Right lobe of liver (tissue), 6 donors: ENCODE measurements at places on chromosomes 12 and 14. TPM values are rescaled to one million over a fixed set of nuclear protein-coding genes. Genes with fewer than 3 reads are reported as not detected.

DNA sequence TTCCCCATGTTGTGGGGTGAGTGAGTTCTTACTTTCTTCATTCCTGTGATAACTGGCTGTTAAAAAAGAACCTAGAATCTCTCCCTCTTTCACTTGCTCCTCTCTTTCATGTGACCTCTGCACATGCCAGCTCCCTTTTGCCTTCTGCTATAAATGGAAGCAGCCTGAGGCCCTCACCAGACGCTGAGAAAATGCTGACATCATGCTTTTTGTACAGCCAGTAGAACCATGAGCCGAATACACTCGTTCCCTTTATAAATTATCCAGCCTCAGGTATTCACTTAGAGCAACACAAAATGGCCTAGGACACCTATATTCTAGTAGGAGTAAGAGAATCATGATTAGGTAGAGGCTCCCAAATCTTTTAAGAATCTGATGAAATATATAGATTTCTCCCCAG is 333.5 kb downstream of the LRIG3 start:
- no peaks in the 10 kb centered on the region for H3K27me3 ChIP-seq
- no peak overlapping the region for H3K4me3 ChIP-seq
- no peaks in the 10 kb centered on the region for H3K36me3 ChIP-seq
- no peak for DNase-seq
- H3K4me1 ChIP-seq: no peaks in the 10 kb centered on the region
- H3K27ac ChIP-seq: no peak overlapping the region

GRCh38 chr12:53551889-53552291 is 44.6 kb upstream of the NPFF start:
- H3K36me3 ChIP-seq: no peaks in the 10 kb centered on the region
- no peaks in the 10 kb centered on the region for H3K4me1 ChIP-seq
- H3K27ac ChIP-seq: no peak overlapping the region
- no peak for DNase-seq
- no peaks in the 10 kb centered on the region for H3K27me3 ChIP-seq

DNA sequence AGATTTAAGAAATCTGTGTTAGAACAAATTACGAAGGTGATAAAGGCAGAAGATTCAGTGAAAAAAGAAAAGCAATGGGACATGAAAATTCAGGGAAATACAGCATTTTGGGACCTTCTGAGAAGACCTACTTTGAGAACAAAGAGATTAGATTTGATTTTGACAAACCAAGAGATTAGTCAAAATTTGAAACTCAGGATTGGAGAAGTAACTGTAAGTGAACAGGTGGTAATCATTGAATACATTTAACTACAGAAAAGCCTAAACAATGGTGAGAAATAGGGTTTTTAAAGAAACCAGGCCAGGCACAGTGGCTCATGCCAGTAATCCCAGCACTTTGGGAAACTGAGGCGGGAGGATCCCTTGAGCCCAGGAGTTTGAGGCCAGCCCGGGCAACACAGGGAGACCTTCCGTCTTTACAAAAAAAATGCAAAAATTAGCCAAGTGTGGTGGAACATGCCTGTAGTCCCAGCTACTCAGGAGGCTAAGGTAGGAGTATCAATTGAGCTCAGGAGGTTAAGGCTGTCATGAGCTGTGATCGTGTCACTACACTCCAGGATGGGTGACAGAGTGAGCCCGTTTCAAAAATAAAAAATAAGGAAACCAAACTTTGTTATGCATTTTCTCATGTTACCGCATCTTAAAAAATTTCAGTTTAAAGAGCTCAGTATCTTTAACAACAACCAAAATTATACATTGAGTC is 8.9 kb upstream of the SAV1 start:
- no peak overlapping the region for H3K27ac ChIP-seq
- H3K36me3 ChIP-seq: no peaks in the 10 kb centered on the region
- no peak for DNase-seq
- H3K27me3 ChIP-seq: no peaks in the 10 kb centered on the region

GRCh38 chr12:110613771-110614684 is at the start of gene TCTN1:
TCTN1 (plus strand) TSS chr12:110614129; CDS start chr12:110614183, 54 bp downstream.
- H3K4me1 ChIP-seq: peaks cover 6% of the 10 kb centered on the region
- peak within 1 kb of the TSS; percentile 68 for H3K27ac ChIP-seq
- H3K36me3 ChIP-seq: no peaks in the 10 kb centered on the region
- H3K4me3 ChIP-seq: peak within 1 kb of the TSS; percentile 70
- peak; percentile 99 for DNase-seq

The ACAD10 gene
- 41.7 TPM for total RNA-seq

The TMEM119 gene
- total RNA-seq: not detected

The EVL gene
- total RNA-seq: 65.7 TPM

The CDK2 gene
- 9.9 TPM for total RNA-seq

The ARHGAP9 gene
- total RNA-seq: 11.0 TPM

The SCAF11 gene
- 43.2 TPM for total RNA-seq
